ENCODE measurements at places on chromosomes 16 and 17.

DNA sequence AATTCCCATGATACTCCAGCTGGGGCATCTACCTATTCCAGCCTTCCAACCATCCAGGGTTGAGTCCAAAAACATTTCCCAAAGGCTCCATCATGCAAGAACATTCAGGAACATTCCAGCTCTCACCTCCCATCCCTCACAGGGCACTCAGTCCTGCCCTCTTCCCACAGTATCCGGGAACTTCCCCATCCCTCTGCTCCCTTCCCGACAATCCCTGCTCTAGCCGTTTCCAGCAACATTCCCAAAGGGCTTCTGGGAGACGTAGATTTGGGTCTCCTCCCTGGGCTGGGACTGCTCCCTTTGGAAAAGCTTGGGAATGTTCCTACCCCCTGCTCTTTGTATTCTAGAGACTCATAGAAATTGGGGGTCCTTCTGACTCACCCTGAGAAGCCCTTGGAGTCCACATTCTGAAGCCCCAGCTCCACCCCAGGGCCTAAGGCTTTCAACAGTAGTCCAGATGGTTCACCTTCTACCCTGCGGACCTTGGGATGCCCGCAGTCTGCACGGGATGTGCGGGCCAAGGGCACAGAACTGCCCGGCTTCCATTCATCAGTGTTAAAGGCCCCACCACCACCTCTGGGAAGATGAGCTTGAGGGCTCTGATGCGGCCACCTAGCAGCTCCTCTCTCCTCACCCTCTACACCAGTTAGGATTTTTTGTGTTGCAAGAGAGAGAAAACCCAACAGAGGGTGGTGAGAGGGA is 25.4 kb downstream of the NGFR start:
- no peak for DNase-seq

- DNase-seq, result no peak
Measured at GRCh38 chr16:28298511-28298878, 6.2 kb downstream of the SBK1 start.

DNA sequence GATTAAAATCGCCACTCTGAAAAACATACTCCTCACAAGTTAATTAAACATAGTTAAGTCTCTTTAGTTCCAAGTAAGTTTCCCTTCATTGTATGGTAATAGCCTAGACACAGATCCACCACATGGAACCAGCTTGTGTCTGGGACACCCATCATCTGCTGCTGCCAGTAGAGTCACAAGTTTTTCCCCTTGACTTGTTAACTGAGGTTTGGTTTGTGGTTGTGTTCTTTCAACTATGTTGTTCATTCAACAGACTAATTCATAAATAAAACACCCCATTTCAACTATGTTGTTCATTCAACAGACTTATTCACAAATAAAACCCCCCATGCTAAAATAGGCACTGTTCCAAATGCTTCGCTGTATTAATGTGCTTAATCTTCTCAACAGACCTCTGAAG is 24.4 kb downstream of the YWHAE start:
- no peak for DNase-seq

DNA sequence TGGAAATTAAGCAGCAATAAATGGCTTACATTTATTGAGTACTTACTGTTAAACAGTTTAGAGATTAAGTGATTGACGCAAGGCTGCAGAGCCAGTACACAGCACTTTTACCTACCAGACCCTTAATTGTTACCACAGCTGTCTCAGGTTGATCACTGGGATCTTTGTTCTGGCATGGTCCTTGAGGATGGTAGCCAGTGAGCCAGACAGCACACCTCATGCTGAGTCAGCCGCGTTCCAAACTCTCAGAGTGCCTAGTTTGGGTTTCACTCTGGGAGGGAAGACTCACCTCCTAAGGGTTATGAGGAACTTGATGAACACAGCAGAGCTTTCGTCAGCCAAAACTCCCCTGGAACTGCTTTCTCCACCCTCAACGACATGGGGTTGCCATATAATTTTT is 20.4 kb downstream of the CDH3 start:
- no peak for DNase-seq

DNA sequence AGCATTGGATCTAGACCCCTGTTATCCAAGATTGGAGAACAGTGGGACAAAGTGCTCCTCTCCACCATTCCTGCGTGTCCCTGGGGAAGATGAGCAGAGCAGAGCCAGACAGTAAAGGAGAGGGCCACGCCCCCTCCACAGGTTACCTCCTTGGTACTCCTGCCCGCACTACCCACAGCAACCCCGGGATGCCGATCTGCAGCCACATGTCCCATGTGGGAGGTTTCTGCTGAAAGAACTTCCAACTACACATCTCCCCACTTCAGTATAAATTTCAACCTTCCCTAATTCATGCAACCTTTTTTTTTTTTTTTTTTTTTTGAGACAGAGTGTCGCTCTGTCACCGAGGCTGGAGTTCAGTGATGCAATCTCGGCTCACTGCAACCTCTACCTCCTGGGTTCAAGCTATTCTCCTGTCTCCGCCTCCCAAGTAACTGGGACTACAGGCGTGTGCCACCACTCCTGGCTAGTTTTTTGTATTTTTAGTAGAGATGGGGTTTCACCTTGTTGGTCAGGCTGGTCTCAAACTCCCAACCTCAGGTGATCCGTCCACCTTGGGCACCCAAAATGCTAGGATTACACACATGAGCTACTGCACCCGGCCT is 2.3 kb downstream of the RAB37 start:
- DNase-seq, result no peak

DNA sequence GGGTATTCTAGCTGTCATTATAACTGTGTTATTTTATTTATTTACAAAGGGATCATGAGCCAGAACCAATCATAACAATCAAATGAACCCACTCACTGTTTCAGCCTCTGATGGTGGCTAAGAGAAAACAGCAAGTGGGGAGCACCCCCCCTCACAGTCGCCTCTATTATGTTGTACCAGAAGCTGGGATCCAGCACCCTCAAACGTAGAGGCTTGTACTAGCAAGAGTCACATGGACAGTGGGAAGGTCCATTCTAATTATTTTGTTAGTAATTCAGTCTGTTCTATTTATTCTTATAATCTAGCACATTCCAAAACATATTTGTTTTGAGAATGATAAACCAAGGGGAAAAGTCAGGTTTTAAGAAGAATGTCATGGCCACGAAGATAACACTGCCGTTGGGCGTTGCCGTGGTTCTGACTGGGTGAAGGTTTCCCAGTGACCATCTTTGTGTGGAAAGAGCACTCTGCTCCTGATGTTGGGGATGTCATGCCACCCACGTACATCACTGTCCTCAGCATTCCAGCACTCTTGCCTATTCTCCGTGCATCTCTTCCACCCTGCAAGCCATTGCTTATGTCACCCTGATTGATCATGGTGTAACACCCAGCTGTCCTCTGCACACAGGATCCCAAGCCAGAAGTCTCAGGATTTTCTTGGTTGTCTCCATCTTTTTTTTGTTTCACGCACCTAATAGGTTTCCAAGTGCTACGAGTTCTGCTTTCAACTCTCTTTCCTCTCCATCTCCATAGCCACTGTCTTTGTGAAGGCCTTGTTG is 205.8 kb downstream of the PRKCA start:
- DNase-seq, result no peak

DNA sequence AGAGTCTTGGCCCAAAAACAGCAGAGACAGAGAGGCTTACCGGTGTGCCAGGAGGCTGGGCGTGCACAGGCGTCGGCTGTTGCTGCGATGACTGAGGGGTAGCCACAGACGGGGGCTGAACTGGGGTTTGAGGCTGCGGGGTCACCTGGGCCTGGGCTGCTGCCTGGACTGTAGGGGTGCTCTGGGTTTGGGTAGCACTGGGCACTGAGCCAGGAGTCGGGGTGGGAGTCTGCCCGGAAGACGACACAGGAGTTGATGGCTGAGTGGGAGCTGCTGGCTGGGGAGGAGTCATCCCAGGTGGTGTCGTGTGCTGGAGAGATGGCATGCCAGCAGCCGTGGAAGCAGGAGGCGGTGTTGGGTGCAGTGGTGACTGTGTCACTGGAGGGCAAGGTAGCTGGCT is 53.2 kb upstream of the TRAP1 start:
- DNase-seq, result no peak

- DNase-seq, result no peak
Measured at GRCh38 chr17:77966476-77966875, 8.0 kb downstream of the TNRC6C start.

DNA sequence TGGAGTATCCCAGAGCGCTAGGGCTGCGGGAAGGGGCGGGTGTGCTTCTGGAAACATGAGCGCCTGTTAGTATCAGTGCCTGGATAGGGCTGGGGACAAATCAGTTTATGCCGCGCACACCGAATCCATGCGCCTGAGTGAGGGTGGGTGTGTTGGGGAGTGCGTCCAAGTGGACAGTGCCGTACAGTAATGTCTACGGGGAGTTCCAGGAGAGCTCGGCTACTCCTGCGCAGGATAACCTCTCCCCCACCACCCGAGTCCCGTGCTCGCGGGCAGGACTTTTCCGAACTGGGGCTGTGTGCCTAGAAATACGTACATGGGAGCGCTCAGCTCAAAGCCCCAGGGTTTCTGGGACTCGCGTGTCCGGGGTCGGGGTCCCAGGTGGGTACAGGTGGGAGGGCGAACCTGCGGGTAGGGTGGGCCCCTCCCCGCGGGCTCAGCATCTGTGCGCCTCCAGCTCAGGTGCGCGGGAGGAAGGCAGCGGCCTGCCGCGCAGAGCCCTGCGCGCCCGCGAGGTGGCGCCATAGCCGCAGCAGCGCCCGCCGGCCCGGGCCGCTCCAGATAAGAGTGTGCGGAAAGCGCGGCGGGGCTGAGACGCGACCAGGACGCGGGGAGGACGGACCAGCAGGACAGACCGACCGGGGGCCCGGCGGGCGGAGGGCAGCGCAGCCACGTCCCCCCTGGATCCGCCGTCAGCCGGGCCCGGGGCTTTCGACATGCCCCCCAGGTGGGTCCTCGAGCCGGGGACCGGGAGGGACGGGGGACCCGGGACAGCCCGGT is at the start of gene HIC1:
Gene HIC1, plus strand, starts transcription at position 592 of the 780 bp plus-strand sequence. CDS start 1,588 bp downstream, outside the sequence.
- DNase-seq, result no peak

GRCh38 chr16:31476303-31477219 is 4.6 kb downstream of the TGFB1I1 start:
- DNase-seq, result no peak

GRCh38 chr17:8189041-8189710 is 804 bp downstream of the BORCS6 start:
- DNase-seq, result no peak

DNA sequence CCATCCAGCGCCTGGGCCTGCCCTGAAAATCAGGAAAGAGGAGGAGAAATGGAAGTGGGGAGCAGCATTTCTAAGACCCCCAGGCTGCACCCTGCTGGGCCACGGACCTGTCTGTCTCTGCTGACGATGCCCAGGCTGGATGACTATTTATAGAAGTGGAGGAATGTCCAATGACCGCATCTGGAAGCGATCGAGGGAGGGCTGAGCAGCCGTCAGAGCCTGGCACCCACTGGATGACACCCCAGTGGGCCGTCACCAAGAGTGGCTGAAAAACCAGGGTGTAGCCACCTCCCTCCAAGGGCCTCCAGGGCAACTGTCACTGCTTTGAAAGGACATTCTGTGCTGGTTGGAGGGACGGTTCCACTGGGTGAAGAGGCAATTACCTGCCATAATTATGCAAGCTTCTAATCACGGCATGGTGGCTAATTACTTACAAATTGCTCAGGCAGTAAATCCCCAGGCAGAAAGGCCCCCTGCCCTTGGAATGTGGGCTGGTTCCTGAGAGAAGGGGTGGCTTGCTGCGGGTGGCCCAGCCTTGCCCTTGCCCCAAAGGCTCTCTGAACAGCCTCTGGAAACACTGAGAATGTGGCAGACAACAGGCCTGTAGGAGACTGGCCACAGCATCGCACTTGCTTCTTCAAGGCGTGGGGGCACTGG is 332.1 kb downstream of the C16orf95 start:
- no peak for DNase-seq

DNA sequence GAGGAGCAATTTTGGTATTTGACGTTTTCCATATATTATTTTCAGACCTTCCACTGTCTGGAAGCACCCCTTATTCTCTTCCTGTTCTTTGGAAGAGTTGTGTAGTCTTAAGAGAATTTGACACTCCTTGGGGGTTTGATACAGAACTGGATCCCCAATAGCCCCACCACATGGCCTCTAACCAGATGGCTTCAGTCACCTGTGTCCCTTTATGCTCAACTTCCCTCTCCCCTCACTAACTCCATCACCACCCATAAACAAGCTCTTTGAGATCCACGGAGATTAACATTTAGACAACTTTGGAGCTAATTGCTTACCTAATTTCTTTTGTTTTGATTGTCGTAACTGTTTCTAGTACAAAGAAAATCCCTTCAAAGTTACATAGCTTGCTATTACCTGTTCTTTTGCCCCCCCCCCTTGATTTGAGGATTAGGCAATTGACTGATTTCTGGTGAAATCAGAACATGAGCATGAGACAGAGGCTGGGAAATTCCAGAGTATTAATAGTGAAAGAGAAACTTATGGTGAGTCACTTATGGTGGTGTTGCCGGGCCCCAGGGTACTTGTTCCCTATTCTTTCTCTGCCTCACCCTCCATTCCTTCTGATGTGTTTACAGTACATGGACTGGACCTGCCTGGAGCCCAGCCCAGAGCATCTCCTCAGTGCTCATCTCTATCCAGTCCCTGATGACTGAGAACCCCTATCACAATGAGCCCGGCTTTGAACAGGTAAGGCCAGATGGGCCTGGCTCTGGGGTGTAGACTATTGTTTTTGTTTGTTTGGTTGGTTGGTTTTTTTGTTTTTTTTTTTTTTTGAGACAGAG is 7.5 kb downstream of the UBE2Z start:
- DNase-seq, result no peak

DNA sequence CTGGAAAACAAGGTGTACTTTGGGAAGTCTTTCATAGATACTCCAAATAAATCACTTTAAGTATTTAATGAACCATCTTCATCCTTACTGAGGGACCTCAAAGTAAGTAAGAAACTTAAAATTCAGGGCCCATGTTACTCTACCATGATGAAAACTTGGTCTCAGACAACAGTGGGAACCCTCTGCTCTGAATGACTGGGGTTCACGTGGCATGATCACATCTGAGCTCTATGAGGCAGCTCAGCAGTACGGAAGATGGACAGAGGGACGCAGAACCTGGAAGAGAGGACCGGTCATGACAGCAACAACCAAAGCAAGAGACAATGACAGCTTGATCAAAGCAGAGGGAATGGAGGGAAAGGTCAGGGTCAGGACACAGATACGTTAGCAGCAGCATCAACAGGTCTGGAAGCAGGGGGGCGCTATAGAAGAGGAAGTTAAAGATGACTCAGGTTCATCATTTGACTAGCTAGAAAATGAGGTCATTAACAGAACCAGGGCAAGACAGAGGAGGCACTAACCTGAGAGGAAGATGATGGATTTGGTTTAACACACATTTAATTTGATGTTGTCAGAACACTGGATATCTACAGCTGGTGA is 9.5 kb downstream of the XPO6 start:
- no peak for DNase-seq

- no peak for DNase-seq
Measured at GRCh38 chr16:59635674-59636073, 901.6 kb upstream of the GOT2 start.

GRCh38 chr17:75979705-75980187 is 706 bp downstream of the TEN1 start:
- no peak for DNase-seq

Measured in NCI-H2081 (cell line).